ENCODE measurements at places on chromosomes 16 and 17. TPM values are rescaled to one million over a fixed set of nuclear protein-coding genes. Genes with fewer than 3 reads are reported as not detected.
A peak's percentile ranks its signal among the peaks of the same experiment; 100 is the strongest.

- DNase-seq: peak; percentile 68
Measured at GRCh38 chr17:16352667-16353316, 477 bp downstream of the CENPV start.

DNA sequence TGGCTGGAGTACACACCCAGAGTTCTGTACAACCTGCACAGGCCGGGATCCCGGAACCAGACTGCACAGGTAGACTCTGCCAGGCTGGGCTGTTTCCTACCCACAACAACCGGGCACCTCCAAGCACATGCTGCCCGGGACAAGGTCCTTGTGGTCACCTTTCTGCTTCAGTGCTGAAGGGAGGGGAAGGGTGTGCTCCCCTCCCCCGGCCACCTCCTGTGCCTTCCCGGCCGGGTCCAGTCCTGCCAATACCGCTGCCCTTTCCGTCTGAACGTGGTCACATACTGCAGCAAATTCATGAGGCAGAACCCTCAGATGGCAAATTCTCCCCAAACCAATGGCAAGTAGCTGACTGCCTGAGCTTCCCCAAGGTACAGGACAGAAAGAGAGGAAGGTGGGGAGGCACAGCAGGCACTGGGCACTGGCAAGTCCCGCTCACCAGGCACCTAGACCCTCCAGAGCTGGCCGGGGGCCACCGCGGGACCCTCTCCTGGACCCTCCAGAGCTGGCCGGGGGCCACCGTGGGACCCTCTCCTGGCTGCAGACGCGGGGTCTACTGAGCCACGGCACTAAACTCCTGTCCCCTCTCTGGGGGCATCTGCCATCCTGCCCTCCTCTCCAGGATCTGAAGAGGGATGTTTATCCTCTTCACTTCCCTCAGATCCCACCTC is 22.8 kb downstream of the SLC43A2 start:
- DNase-seq: no peak

The PMFBP1 gene
- total RNA-seq: 3.4 TPM

GRCh38 chr16:8346294-8346693 is 244.0 kb downstream of the TMEM114 start:
- no peak for DNase-seq

- no peak for DNase-seq
Measured at GRCh38 chr17:2982854-2983253, 80.6 kb downstream of the OR1D5 start.

The RAB11FIP4 gene
- total RNA-seq: 47.3 TPM

The LGALS9B gene
- total RNA-seq: not detected

- no peak for DNase-seq
Measured at GRCh38 chr16:67191411-67191994, 452 bp upstream of the E2F4 start.

- no peak for DNase-seq
Measured at GRCh38 chr16:19636436-19637267, 81.1 kb downstream of the VPS35L start.

All from WTC11 (cell line).